Vein endothelial cell (primary cell): ENCODE measurements at places on chromosomes 6 and 20. TPM values are rescaled to one million over a fixed set of nuclear protein-coding genes. Genes with fewer than 3 reads are reported as not detected.

Gene KCNK16
- total RNA-seq: not detected in 2 replicates

Gene DAAM2
- 0.10 and 0.33 TPM in 2 replicates for total RNA-seq

Gene FAM229B
- total RNA-seq: 3.2 and 5.9 TPM in 2 replicates

Gene KIF25
- total RNA-seq: not detected in 2 replicates

Gene C6orf52
- not detected in 2 replicates for total RNA-seq

Gene ZNF391
- total RNA-seq: under 0.01 and 1.6 TPM in 2 replicates

Gene ULBP1
- total RNA-seq: 0.57 and 0.65 TPM in 2 replicates

Gene DEFB124
- total RNA-seq: not detected in 2 replicates

Gene DSN1
- 13.1 and 19.2 TPM in 2 replicates for total RNA-seq

Gene FAM209B
- total RNA-seq: not detected in 2 replicates

Gene MYBL2
- 24.5 and 28.0 TPM in 2 replicates for total RNA-seq

Gene WFDC5
- total RNA-seq: not detected in 2 replicates

Gene BPIFB2
- total RNA-seq: not detected in 2 replicates

Gene UBD
- total RNA-seq: 3.9 and 7.5 TPM in 2 replicates

Gene HSP90AB1
- 1,245 and 1,641 TPM in 2 replicates for total RNA-seq

Gene NPEPL1
- 31.4 and 44.4 TPM in 2 replicates for total RNA-seq

Gene GSTA1
- not detected in 2 replicates for total RNA-seq

Gene RIMS1
- 3.2 and 12.7 TPM in 2 replicates for total RNA-seq

Gene TREML4
- not detected in 2 replicates for total RNA-seq

Gene FAM83B
- not detected in 2 replicates for total RNA-seq

Gene DOK5
- total RNA-seq: 0.98 and 3.6 TPM in 2 replicates

Gene C20orf204
- 3.6 and 3.9 TPM in 2 replicates for total RNA-seq

Gene C6orf58
- 0.38 and 0.65 TPM in 2 replicates for total RNA-seq

Gene PPP1R16B
- total RNA-seq: 169 and 210 TPM in 2 replicates

Gene CDK5RAP1
- total RNA-seq: 19.9 TPM in 2 replicates

Gene AIF1
- not detected in 2 replicates for total RNA-seq

Gene BACH2
- 1.8 and 2.9 TPM in 2 replicates for total RNA-seq

Gene TMEM200A
- 0.33 and 0.67 TPM in 2 replicates for total RNA-seq

Gene MTO1
- 26.5 and 35.2 TPM in 2 replicates for total RNA-seq

Gene PACSIN1
- total RNA-seq: not detected in 2 replicates
